Smooth muscle cell of the pulmonary artery (primary cell): ENCODE measurements at places on chromosomes 2 and 18. TPM values are rescaled to one million over a fixed set of nuclear protein-coding genes. Genes with fewer than 3 reads are reported as not detected.

CNTNAP5 gene
- total RNA-seq = not detected in 2 replicates

AQP12A gene
- not detected in 2 replicates for total RNA-seq

TM4SF20 gene
- total RNA-seq = 0.07 TPM in 1 of 2 replicates, not detected in the other

SP140 gene
- total RNA-seq = 0.50 and 0.52 TPM in 2 replicates

PLCL1 gene
- 4.3 and 8.6 TPM in 2 replicates for total RNA-seq

TACR1 gene
- 0.26 and 0.73 TPM in 2 replicates for total RNA-seq

CYP26B1 gene
- 1.1 and 4.9 TPM in 2 replicates for total RNA-seq

G6PC2 gene
- total RNA-seq = not detected in 2 replicates

POTEI gene
- not detected in 2 replicates for total RNA-seq

ANTXR1 gene
- 89.3 and 121 TPM in 2 replicates for total RNA-seq

LOXL3 gene
- 110 and 319 TPM in 2 replicates for total RNA-seq

CHRNA1 gene
- 0.10 and 0.33 TPM in 2 replicates for total RNA-seq

ASXL3 gene
- total RNA-seq = under 0.01 and 0.78 TPM in 2 replicates

FEV gene
- not detected in 2 replicates for total RNA-seq

FBXO15 gene
- total RNA-seq = 0.65 and 0.73 TPM in 2 replicates

PRLH gene
- total RNA-seq = not detected in 2 replicates

OTOS gene
- total RNA-seq = not detected in 2 replicates

MORN2 gene
- total RNA-seq = 8.0 and 13.4 TPM in 2 replicates

C1QL2 gene
- total RNA-seq = not detected in 2 replicates

SCN7A gene
- under 0.01 TPM in 1 of 2 replicates, not detected in the other for total RNA-seq

CPLX4 gene
- not detected in 2 replicates for total RNA-seq

DAPL1 gene
- not detected in 2 replicates for total RNA-seq

SOX11 gene
- 0.03 and 0.52 TPM in 2 replicates for total RNA-seq

RTKN gene
- 16.3 and 23.5 TPM in 2 replicates for total RNA-seq

SLC14A1 gene
- total RNA-seq = 167 and 254 TPM in 2 replicates

UGT1A10 gene
- total RNA-seq = 0.10 and 0.13 TPM in 2 replicates

ATP5MC3 gene
- total RNA-seq = 62.0 and 76.2 TPM in 2 replicates

IL36G gene
- total RNA-seq = not detected in 2 replicates

DCDC2C gene
- not detected in 2 replicates for total RNA-seq

LGALSL gene
- total RNA-seq = 4.5 and 7.4 TPM in 2 replicates

XIRP2 gene
- total RNA-seq = not detected in 2 replicates

MC2R gene
- total RNA-seq = not detected in 2 replicates

ELOA2 gene
- not detected in 2 replicates for total RNA-seq

TRIM54 gene
- 0.10 TPM in 1 of 2 replicates, not detected in the other for total RNA-seq

ABCG5 gene
- not detected in 2 replicates for total RNA-seq

RBM44 gene
- 0.33 and 0.36 TPM in 2 replicates for total RNA-seq

TBR1 gene
- total RNA-seq = 0.03 TPM in 1 of 2 replicates, not detected in the other

ANKRD30BL gene
- total RNA-seq = not detected in 2 replicates

ZRANB3 gene
- total RNA-seq = 6.3 and 7.9 TPM in 2 replicates

MATN3 gene
- total RNA-seq = 1.5 and 3.4 TPM in 2 replicates

TLX2 gene
- not detected in 2 replicates for total RNA-seq
